NCI-H2081 (cell line): ENCODE measurements at places on chromosomes 4 and X.

DNA sequence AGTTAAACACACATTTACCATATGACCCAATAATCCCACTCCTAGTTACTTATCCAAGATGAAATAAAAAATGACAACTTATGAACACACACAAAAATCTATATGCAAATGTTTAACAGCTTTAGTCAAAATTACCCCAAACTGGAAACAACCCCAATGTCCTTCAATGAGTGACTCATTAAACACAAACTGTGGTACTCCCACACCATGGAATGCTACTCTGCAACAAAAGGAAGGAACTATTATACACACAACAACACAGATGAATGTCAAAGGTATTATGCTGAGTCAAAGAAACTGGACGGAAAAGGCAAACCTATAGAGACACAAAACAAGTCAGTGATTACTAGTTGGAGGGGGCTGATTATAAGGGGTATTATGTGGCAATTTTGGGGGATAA lies 40.5 kb downstream of the MED14 start:
- no peak for DNase-seq

DNA sequence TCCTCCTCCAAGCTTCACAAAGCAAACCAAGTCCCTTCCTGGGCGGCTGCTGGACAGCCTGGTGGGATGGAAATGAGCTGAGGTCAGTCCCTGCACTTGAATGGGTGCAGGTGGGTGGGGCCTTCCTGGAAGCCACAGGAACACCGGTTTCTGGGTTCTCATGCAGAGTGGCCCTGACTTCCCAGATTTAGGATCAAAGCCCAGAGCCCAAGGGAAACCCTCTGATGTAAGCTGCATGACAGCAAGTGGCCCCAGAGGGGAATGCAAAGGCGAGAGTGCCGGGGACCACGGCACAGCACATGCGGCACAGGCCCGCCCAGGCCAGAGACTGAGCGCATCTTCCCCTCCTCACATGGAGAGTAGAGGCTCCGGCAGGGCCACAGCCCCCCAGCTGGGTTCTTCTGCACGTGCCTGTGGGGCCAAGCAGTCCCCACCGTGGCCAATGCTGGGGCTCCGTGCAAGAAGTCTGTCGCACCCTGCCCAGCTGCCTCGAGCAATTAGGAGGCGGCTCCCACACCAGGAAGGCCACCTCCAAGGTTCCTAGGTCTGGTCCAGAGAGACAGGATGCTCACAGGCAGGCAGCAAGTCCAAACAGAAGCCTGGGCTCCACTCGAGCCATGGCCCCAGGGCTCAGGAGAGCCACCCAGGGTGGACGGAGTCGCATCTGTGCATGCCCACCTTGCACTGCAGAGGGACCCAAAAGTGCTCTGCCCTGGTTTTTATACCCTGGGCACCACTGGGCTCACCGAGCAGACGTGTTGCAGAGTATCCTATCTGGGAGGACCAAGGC lies 83.0 kb downstream of the HTRA3 start:
- DNase-seq: no peak

DNA sequence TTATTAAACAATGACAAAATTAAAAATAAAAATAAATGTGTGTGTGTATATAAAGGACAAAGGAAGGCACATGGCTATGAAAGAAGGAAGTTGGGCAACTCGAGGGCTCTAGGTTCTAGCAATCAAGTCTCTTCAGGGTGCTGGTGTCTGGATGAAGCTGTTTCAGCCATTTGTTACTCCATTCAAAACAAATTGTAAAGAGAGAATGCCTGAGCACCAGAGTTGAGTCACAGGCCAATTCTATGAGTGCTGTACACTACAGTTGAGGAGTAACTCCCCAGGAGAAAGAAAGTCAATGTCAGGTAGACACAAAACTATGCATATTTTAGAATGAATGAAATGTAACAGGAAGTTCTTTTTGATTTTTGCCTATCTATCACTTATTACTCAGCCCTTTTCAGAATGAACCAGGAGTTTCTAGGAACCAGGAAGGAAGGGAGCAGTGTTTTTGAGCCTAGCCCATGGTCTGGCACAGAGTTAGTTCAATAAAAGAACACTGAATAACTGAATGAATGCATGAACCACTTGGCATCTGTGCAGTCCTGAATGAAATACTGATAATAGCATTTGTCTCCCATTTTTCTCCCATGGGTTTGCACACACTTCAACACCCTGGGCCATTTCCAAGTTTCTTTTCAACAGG lies 151.7 kb upstream of the CPEB2 start:
- DNase-seq: no peak

DNA sequence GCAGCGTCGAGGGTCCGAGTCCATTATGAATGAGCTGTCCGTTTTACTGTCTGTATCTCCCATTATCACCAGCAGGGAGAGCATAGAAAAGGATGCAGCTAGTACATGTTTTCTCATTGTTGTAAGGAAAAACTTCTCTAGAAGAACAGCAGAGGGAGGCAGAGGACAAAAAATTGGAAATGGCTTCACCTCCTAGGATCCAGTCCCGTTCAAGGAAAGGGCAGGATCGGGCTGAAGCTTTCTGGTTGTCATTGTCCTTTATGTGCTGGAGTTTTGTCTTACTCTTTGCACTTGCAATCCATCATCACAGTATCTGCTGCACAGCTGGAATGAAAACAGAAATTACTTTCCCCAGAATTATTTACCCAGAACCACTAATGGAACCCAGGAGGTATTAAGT lies 14.7 kb downstream of the NDP start:
- DNase-seq: peak; percentile 85

GRCh38 chrX:150508451-150509367 lies 59.7 kb upstream of the MTM1 start:
- no peak for DNase-seq

DNA sequence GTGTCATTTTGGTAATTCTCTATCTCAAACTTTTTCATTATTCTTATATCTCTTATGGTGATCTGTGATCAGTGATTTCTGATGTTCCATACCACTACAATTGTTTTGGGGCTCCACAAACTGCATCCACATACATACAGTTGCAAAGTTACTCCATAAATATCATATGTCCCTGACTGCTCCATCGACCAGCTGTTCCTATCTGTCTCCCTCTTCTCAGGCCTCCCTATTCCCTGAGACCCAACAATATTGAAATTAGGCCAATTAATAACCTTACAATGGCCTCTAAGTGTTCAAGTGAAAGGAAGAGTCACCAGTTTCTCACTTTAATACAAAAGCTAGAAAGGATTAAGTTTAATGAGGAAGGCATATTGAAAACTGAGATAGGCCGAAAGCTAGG lies 108.7 kb downstream of the ANAPC10 start:
- no peak for DNase-seq

DNA sequence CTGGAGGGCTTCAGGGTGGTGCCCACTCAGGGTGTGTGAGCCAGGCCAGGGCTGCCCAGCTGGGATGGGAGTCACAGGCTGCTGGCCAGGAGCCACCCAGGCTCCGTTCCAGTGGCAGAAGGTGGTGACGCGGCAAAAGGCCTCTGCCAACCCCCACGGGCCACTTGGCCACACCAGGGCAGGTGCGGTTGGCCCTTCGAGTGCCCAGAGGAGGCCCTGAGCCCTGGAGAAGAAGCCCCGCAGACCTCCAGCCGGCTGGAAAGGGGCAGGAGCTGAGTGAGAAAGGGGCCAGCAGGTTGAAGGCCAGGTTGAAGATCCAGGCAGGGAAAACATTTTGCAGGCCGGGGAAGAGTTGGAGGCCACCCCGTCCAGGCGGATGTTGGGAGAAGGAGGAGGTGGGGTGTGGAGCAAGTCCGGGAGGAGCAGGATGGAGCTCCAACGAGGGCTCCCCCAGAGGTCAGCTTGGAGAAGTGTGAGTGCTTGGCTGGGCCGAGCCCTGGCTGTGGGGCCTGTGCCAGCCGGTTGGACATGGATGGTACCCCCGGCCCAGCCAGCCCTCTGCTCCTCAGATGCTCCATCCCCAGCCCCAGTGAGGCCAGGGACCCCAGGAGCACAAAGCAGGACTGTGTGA lies 2.8 kb upstream of the CPLX1 start:
- no peak for DNase-seq
